ENCODE measurements at places on chromosomes 6 and 20. TPM values are rescaled to one million over a fixed set of nuclear protein-coding genes. Genes with fewer than 3 reads are reported as not detected.

ZMYND8 gene
- 61.8 TPM for total RNA-seq

DNA sequence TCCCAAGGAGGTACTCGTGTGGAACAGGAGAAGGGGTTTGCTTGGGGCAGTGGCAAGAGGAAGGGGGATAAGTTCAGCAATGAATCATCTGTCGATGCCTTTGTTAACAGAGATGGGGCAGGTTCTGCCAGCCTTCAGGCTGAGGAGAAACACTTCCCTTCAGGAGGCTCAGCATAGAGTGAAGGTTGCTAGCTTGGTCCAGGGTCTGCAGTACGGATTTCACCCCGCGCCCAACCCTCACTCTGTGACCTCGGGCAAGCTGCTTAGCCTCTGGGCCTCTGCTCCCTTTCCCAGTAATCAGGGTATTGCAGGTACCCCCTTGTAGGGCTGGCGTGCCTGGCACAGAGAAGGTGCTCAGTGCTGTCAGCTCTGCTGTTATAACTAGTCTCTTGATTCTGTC, 7.5 kb downstream of the CAPN11 start:
- no peak for DNase-seq
- H3K36me3 ChIP-seq, result no peaks in the 10 kb centered on the region
- H3K4me1 ChIP-seq, result no peaks in the 10 kb centered on the region
- no peak overlapping the region for H3K4me3 ChIP-seq
- no peak overlapping the region for H3K27ac ChIP-seq

DNA sequence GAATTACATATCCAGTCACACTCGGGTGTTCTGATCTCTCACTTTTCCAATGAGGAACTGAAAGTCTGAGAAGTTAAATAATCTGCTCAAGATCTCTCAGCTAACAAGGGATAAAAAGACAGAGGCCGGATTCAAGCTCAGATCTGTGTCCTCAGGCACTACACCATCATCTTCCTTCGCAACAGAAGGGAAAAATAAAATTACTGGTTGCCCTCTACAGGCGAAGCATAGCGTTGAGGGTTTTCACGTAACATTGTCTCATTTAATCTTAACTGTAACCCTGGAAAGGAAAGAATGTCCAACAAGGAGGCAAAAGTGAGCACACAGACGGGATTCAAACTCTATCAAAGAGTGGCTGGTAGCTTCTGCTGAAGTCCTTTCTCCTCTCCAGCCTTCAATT, 67.8 kb upstream of the ANKEF1 start:
- DNase-seq, result no peak
- no peaks in the 10 kb centered on the region for H3K4me1 ChIP-seq
- peaks cover 63% of the 10 kb centered on the region for H3K27me3 ChIP-seq
- H3K27ac ChIP-seq, result no peak overlapping the region
- no peak overlapping the region for H3K4me3 ChIP-seq

DNA sequence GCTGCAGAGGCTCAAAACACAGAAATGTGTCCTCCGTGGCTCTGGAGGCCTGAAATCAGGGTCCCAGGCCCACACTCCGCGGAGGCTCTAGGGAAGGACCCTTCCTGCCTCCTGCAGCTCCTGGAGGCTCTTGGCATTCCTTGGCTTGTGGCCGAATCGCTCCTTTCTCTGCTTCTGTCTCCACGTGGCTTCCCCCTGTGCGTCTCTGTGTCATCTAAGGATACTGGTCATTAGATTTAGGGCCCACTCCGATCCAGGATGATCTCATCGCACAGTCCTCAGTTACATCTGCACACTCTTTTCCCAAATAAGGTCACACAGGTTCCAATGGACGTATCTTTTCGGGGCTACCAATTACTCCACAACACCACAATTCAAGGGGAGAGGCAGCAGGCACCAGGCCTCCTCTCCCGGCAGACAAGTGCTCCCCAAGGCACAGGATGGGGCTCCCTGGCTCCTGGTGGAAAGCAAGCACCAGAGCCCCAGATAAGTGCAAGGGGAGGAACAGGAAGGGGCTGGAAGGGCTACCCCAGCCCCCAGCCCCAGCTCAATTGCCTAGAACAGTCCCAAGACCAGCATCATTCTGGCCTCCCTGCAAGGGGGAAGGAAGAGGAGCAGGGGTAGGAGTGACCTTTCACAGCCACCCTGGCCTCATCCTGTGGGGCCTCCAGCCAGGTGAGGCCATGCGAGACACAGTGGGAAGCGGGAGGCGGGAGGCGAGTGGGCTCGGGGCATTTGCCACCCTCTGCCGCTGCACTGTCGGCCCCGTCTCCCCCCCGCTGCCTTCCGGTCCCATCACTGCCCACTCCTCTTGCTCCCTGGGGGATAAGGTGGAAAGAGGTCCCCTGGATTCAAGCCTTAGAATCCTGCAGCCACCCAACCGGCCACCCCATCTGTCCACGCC, 16.3 kb downstream of the NTSR1 start:
- H3K4me3 ChIP-seq, result no peak overlapping the region
- peaks cover 5% of the 10 kb centered on the region for H3K27me3 ChIP-seq
- H3K36me3 ChIP-seq, result peaks cover 2% of the 10 kb centered on the region
- H3K4me1 ChIP-seq, result peaks cover 13% of the 10 kb centered on the region
- no peak overlapping the region for H3K27ac ChIP-seq

- DNase-seq, result no peak
- no peaks in the 10 kb centered on the region for H3K36me3 ChIP-seq
- H3K27me3 ChIP-seq, result no peaks in the 10 kb centered on the region
- H3K4me3 ChIP-seq, result no peak overlapping the region
- peak overlapping the region; percentile 3 for H3K27ac ChIP-seq
- H3K4me1 ChIP-seq, result no peaks in the 10 kb centered on the region
These were observed 188.2 kb upstream of the QKI start for GRCh38 chr6:163226181-163226835.
